Neural progenitor cell (in vitro differentiated cells): ENCODE measurements at places on chromosomes 4 and X. TPM values are rescaled to one million over a fixed set of nuclear protein-coding genes. Genes with fewer than 3 reads are reported as not detected.

- no peaks in the 10 kb centered on the region for H3K36me3 ChIP-seq
- no peaks in the 10 kb centered on the region for H3K4me1 ChIP-seq
- no peaks in the 10 kb centered on the region for H3K27me3 ChIP-seq
- no peak for DNase-seq
- no peak overlapping the region for H3K4me3 ChIP-seq
- no peak overlapping the region for H3K27ac ChIP-seq
Observed at GRCh38 chr4:111066001-111066400, 443.1 kb upstream of the PITX2 start.

DNA sequence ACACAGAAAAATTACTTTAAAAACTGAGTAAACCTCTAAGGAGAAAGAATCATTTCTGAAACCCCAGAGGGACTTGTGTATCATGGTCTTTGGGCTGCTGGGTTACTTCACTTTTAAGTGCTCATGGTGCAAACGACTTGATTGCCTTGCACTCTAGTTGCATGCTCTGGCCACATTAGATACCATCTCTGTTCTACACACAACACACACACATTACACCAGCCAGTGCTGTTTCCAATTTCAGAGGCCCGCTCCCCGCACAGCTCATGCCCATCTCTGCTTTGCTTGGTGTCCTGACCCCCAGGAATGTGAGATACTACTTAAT, 2.1 kb downstream of the PPP3CA start:
- peak overlapping the region; percentile 69 for H3K4me3 ChIP-seq
- H3K27ac ChIP-seq: no peak overlapping the region
- peaks cover 17% of the 10 kb centered on the region for H3K4me1 ChIP-seq
- H3K27me3 ChIP-seq: peaks cover 16% of the 10 kb centered on the region
- no peaks in the 10 kb centered on the region for H3K36me3 ChIP-seq
- no peak for DNase-seq

DNA sequence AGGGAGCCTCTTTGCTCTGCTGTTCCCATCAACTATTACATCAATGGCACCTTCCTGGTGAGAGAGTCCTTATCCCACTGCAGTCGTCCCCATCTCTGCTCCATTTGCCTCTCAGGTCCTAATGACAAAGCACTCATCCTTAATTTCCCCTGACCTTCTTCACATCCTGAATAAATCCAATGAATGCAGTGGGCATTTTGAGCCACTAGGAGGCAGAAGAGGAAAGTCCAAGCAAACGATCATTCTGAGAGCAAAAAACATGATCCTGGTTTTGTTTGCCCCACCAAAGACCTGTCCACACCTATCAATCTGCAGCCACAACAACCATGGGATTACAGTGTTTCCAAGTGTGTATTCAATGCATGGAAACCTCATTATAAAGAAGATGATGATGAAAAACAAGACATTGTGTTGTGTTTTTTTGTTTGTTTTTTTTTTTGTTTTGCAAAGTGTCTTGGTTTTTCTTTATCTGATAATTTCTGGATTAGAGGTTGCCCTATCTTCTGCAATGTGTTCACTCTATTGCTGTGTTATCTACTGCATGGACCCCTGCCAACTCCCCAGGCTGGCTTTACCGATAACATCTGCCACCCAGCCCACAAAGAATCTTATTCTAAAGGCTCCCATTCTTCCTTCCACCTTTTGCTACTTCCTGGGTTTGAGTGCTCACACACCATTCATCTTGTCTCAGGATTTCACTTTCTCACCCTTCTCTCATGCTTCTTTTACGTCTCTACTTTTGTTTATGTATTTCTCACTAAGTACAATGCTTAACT, 207.2 kb downstream of the NLGN4X start:
- peak; percentile 57 for DNase-seq
- no peaks in the 10 kb centered on the region for H3K27me3 ChIP-seq
- H3K4me3 ChIP-seq: no peak overlapping the region
- no peak overlapping the region for H3K27ac ChIP-seq
- no peaks in the 10 kb centered on the region for H3K36me3 ChIP-seq

DNA sequence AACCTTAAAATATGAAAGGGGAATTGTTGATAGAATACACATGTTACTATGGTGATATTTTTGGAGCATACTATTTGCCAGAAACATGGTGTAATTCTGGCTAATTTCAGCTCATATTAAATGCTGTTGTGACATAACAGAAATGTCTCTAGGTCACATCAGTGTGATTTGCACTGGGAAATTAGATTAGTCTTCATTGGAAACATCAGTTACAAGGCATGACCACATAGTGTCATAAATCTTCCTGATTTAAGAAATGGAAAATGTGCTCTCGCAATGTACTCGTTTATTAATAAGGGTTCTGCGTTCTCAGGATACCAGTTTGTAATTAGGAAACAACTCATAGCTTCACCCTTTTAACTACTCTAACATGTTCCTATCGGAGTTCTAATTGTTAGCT, 72.9 kb upstream of the GYPA start:
- H3K4me3 ChIP-seq: no peak overlapping the region
- no peaks in the 10 kb centered on the region for H3K36me3 ChIP-seq
- no peaks in the 10 kb centered on the region for H3K4me1 ChIP-seq
- no peaks in the 10 kb centered on the region for H3K27me3 ChIP-seq

DNA sequence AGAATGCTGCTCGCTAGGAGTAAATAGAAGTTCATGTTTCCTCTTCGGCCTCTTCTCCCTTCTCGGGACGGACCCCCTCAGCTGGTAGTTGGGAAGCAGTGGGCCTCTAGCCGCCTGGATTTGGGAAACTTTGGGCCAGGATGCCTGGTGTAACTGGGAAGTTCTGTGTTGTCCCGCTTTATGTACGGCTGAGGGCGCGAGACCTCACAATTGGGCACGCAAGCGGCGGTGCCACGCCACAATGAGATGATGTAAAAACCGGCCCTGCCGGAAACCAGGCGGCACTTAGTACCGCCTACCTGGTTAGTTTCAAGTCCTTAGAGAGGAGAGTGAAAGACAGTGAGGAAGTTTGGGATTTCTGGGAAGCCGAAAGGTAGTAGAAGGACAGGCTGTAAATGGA, at the start of gene CT83:
TSS of gene CT83 (minus strand) at position 155 of the 400 bp plus-strand sequence. CDS start at position 35, 120 bp downstream.
- no peaks in the 10 kb centered on the region for H3K36me3 ChIP-seq
- H3K4me3 ChIP-seq: no peak within 1 kb of the TSS
- no peaks in the 10 kb centered on the region for H3K4me1 ChIP-seq
- no peaks in the 10 kb centered on the region for H3K27me3 ChIP-seq
- DNase-seq: no peak

Gene AADAT
- 20.0 and 24.2 TPM in 2 replicates for total RNA-seq

- DNase-seq: no peak
- H3K4me1 ChIP-seq: peaks cover 22% of the 10 kb centered on the region
- no peaks in the 10 kb centered on the region for H3K36me3 ChIP-seq
- no peak overlapping the region for H3K4me3 ChIP-seq
Observed at GRCh38 chrX:40247848-40248622, 150.3 kb upstream of the BCOR start.

DNA sequence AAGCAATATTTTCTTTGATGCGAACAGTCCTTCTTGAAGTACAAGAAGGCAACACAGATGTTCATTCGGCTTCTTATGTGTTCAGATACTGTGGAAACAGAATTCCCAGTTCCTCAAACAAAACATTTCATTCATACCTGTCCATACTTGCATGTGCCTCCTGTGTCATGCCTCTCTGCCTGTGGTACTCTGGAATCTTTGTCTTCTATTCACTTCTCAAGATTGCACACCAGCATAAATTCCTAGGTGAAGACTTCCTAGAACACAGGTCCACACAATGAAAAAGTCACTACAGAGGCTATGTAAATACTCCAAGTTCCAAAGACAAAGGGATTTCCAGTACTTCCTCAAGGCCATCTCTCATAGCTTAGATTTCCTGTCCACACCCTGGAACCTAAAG, 367.2 kb downstream of the AFF2 start:
- DNase-seq: no peak
- H3K36me3 ChIP-seq: no peaks in the 10 kb centered on the region
- H3K4me3 ChIP-seq: no peak overlapping the region
- H3K27ac ChIP-seq: no peak overlapping the region
- peaks cover 25% of the 10 kb centered on the region for H3K4me1 ChIP-seq

- H3K27ac ChIP-seq: no peak overlapping the region
- DNase-seq: no peak
- no peaks in the 10 kb centered on the region for H3K36me3 ChIP-seq
- no peak overlapping the region for H3K4me3 ChIP-seq
- H3K27me3 ChIP-seq: no peaks in the 10 kb centered on the region
Observed at GRCh38 chr4:12375805-12376204, 947.1 kb upstream of the HS3ST1 start.

- no peak overlapping the region for H3K27ac ChIP-seq
- H3K4me1 ChIP-seq: no peaks in the 10 kb centered on the region
- no peak overlapping the region for H3K4me3 ChIP-seq
- no peaks in the 10 kb centered on the region for H3K27me3 ChIP-seq
Observed at GRCh38 chr4:126853715-126854114, 779.0 kb upstream of the INTU start.

DNA sequence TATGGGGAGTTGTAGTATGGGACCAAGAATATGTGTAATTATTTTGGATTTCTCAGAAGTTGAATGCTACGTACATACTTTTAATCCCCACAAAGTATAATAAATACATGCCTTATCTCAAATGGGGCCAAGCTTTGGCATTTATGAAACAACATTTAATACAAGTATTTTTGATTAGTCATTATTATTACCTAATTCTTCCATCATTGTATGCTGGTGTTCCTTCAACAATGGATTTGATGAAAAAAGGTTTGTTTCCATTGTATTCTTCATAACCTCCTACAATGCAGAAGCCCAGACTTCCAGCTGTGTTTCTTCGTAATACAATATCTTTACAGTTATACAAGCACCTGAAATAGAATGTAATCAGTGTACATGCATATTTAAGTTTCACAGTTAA, 83.8 kb downstream of the FIP1L1 start:
- H3K4me3 ChIP-seq: no peak overlapping the region
- H3K27ac ChIP-seq: no peak overlapping the region
- no peaks in the 10 kb centered on the region for H3K4me1 ChIP-seq
- H3K36me3 ChIP-seq: peaks cover 5% of the 10 kb centered on the region
- H3K27me3 ChIP-seq: no peaks in the 10 kb centered on the region

DNA sequence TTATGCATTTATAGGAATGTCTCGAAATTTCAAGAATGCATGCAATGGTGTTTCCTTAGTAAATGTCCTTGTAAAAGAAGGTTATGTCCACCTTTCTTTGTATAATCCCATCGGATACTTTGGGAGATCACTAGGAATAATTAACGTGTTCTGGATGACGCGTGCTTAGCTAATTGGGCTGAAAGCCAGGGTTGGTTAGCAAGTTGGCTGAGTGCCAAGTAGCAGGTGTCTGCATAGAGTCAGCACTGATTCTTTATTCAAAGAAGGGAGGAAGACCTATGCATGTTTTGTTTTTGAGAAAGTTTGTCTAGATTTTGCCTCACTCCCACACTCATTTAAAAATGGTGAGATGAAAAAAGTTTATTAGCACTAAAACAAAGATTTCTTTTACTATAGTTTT, 144.6 kb downstream of the SOX3 start:
- no peak overlapping the region for H3K27ac ChIP-seq
- peak; percentile 8 for DNase-seq
- no peaks in the 10 kb centered on the region for H3K27me3 ChIP-seq

Gene GALNTL6
- total RNA-seq: 0.12 and 0.15 TPM in 2 replicates

- no peaks in the 10 kb centered on the region for H3K36me3 ChIP-seq
- H3K4me1 ChIP-seq: no peaks in the 10 kb centered on the region
- no peak for DNase-seq
Observed at GRCh38 chr4:74291471-74291870, 16.8 kb upstream of the EPGN start.

- H3K4me3 ChIP-seq: no peak overlapping the region
- H3K4me1 ChIP-seq: no peaks in the 10 kb centered on the region
- H3K36me3 ChIP-seq: no peaks in the 10 kb centered on the region
- H3K27me3 ChIP-seq: no peaks in the 10 kb centered on the region
Observed at GRCh38 chr4:87317527-87317926, 5.2 kb downstream of the HSD17B13 start.

Gene FGF2
- 27.7 and 43.8 TPM in 2 replicates for total RNA-seq

GRCh38 chrX:68196939-68197791, 236.1 kb downstream of the OPHN1 start:
- H3K27ac ChIP-seq: no peak overlapping the region
- H3K27me3 ChIP-seq: no peaks in the 10 kb centered on the region
- no peaks in the 10 kb centered on the region for H3K36me3 ChIP-seq
- H3K4me3 ChIP-seq: no peak overlapping the region

GRCh38 chr4:184950117-184950830, 68.0 kb upstream of the HELT start:
- H3K27ac ChIP-seq: no peak overlapping the region
- no peaks in the 10 kb centered on the region for H3K36me3 ChIP-seq
- no peak overlapping the region for H3K4me3 ChIP-seq
- DNase-seq: no peak
- no peaks in the 10 kb centered on the region for H3K4me1 ChIP-seq

- no peaks in the 10 kb centered on the region for H3K27me3 ChIP-seq
- no peaks in the 10 kb centered on the region for H3K4me1 ChIP-seq
- H3K4me3 ChIP-seq: no peak overlapping the region
- DNase-seq: no peak
- H3K36me3 ChIP-seq: no peaks in the 10 kb centered on the region
Observed at GRCh38 chr4:23737571-23737970, 152.3 kb downstream of the PPARGC1A start.

Gene UGT2A1
- not detected in 2 replicates for total RNA-seq

- H3K36me3 ChIP-seq: no peaks in the 10 kb centered on the region
- H3K4me1 ChIP-seq: peaks cover 8% of the 10 kb centered on the region
- no peak overlapping the region for H3K4me3 ChIP-seq
- no peak overlapping the region for H3K27ac ChIP-seq
Observed at GRCh38 chr4:48635980-48636379, 144.1 kb downstream of the FRYL start.

DNA sequence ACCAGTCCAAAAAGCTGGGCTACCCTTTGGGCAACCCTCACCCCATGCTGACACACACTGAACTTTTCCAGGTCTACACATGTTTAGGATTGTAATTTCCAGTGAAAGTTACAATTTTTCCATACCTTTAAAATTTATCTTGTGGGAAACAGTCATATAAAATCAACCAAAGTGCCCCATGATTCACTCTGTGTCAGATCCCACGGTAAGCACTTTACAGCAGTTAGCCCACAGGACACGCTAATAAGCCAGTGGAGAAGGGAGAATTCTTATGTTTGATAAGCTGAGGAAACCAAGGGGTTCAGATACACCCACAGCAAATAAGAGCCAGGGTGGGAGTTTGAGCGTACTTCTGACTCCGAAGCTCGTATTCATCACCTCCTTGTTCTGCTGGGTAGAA, 72.4 kb upstream of the TBL1X start:
- H3K36me3 ChIP-seq: no peaks in the 10 kb centered on the region
- no peak overlapping the region for H3K27ac ChIP-seq
- H3K27me3 ChIP-seq: no peaks in the 10 kb centered on the region
- DNase-seq: no peak
- H3K4me1 ChIP-seq: no peaks in the 10 kb centered on the region

Gene SERTM2
- 0.50 and 0.51 TPM in 2 replicates for total RNA-seq

GRCh38 chr4:57132743-57133137, 22.6 kb upstream of the IGFBP7 start:
- no peak overlapping the region for H3K27ac ChIP-seq
- no peaks in the 10 kb centered on the region for H3K27me3 ChIP-seq
- H3K36me3 ChIP-seq: no peaks in the 10 kb centered on the region
- H3K4me1 ChIP-seq: no peaks in the 10 kb centered on the region
- DNase-seq: no peak
- no peak overlapping the region for H3K4me3 ChIP-seq

GRCh38 chrX:129843209-129843458, 552 bp downstream of the ZDHHC9 start:
- H3K4me3 ChIP-seq: peak overlapping the region; percentile 63
- no peaks in the 10 kb centered on the region for H3K27me3 ChIP-seq
- peaks cover 13% of the 10 kb centered on the region for H3K4me1 ChIP-seq
- peak; percentile 65 for DNase-seq
- no peaks in the 10 kb centered on the region for H3K36me3 ChIP-seq

Gene COQ2
- total RNA-seq: 23.7 and 32.7 TPM in 2 replicates

GRCh38 chr4:78056265-78057129, 626 bp upstream of the FRAS1 start:
- peak overlapping the region; percentile 73 for H3K4me3 ChIP-seq
- no peaks in the 10 kb centered on the region for H3K27me3 ChIP-seq
- no peaks in the 10 kb centered on the region for H3K4me1 ChIP-seq
- H3K27ac ChIP-seq: peak overlapping the region; percentile 91
- DNase-seq: peak; percentile 92
